ENCODE measurements at places on chromosomes 16 and 17.
A peak's percentile ranks its signal among the peaks of the same experiment; 100 is the strongest.

GRCh38 chr17:45277992-45278391 is 16.1 kb upstream of the SPATA32 start:
- H3K27ac ChIP-seq, result no peak overlapping the region
- H3K27me3 ChIP-seq, result no peaks in the 10 kb centered on the region
- H3K4me1 ChIP-seq, result peaks cover 22% of the 10 kb centered on the region
- peak; percentile 27 for DNase-seq
- no peaks in the 10 kb centered on the region for H3K36me3 ChIP-seq
- no peak overlapping the region for H3K4me3 ChIP-seq

GRCh38 chr16:88453611-88454522 is 787 bp downstream of the ZFPM1 start:
- no peaks in the 10 kb centered on the region for H3K27me3 ChIP-seq
- H3K27ac ChIP-seq, result peak overlapping the region; percentile 74
- H3K36me3 ChIP-seq, result no peaks in the 10 kb centered on the region
- peaks cover 27% of the 10 kb centered on the region for H3K4me1 ChIP-seq
- DNase-seq, result no peak
- H3K4me3 ChIP-seq, result peak overlapping the region; percentile 53

- H3K4me1 ChIP-seq, result no peaks in the 10 kb centered on the region
- no peaks in the 10 kb centered on the region for H3K27me3 ChIP-seq
- no peak overlapping the region for H3K27ac ChIP-seq
- H3K4me3 ChIP-seq, result no peak overlapping the region
- no peak for DNase-seq
Measured at GRCh38 chr16:19356024-19356952, 61.4 kb upstream of the TMC5 start.

- no peaks in the 10 kb centered on the region for H3K36me3 ChIP-seq
- no peak overlapping the region for H3K27ac ChIP-seq
- peaks cover 38% of the 10 kb centered on the region for H3K4me1 ChIP-seq
Measured at GRCh38 chr16:56609463-56609921, 1.1 kb downstream of the MT2A start.

DNA sequence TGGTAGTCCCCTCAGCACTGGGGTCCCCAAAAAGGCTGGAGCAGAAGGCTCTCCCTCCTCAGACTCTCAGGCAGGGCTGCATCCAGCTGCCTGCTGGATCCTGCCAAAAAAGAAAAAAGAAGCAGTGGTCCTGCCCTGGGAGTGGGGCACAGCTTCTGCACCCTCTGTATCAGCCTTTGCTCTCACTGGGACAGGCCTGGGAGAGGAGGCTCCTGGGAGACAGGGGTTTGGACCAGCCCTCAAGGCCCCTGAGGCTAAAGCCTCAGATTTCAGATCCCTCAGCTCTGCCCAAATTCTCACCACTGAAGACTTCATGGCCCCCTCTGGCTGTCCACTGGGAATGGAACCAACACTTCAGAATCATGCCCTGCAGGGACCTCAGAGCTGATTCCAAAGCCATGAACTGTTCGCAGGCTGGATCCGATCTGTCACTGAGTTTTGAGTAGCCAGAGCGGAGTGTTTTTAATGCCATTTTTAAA is 96.9 kb downstream of the C16orf78 start:
- no peaks in the 10 kb centered on the region for H3K27me3 ChIP-seq
- no peak overlapping the region for H3K4me3 ChIP-seq
- H3K27ac ChIP-seq, result no peak overlapping the region
- no peak for DNase-seq

DNA sequence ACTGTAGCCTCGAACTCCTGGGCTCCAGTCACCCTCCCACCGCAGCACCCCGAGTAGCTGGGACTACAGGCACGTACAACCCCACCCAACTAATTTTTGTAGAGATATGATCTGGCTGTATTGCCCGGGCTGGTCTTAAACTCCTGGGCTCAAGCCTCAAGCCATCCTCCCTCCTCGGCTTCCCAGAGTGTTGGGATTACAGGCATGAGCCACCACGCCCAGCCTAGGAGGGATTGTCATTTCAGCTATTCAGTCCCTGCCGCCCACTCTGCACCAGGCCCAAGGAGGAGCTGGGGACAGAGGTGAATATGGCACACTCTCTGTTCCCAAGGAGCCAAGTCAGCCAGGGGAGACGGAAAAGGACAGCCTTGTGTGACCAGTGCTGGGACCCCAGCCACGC is 256.2 kb downstream of the PARN start:
- no peaks in the 10 kb centered on the region for H3K4me1 ChIP-seq
- H3K27me3 ChIP-seq, result no peaks in the 10 kb centered on the region
- no peak overlapping the region for H3K27ac ChIP-seq
- DNase-seq, result no peak
- H3K36me3 ChIP-seq, result no peaks in the 10 kb centered on the region

GRCh38 chr17:4170639-4171280 is 27.8 kb downstream of the CYB5D2 start:
- H3K4me1 ChIP-seq, result no peaks in the 10 kb centered on the region
- DNase-seq, result no peak
- H3K27me3 ChIP-seq, result no peaks in the 10 kb centered on the region
- H3K27ac ChIP-seq, result no peak overlapping the region
- no peaks in the 10 kb centered on the region for H3K36me3 ChIP-seq

DNA sequence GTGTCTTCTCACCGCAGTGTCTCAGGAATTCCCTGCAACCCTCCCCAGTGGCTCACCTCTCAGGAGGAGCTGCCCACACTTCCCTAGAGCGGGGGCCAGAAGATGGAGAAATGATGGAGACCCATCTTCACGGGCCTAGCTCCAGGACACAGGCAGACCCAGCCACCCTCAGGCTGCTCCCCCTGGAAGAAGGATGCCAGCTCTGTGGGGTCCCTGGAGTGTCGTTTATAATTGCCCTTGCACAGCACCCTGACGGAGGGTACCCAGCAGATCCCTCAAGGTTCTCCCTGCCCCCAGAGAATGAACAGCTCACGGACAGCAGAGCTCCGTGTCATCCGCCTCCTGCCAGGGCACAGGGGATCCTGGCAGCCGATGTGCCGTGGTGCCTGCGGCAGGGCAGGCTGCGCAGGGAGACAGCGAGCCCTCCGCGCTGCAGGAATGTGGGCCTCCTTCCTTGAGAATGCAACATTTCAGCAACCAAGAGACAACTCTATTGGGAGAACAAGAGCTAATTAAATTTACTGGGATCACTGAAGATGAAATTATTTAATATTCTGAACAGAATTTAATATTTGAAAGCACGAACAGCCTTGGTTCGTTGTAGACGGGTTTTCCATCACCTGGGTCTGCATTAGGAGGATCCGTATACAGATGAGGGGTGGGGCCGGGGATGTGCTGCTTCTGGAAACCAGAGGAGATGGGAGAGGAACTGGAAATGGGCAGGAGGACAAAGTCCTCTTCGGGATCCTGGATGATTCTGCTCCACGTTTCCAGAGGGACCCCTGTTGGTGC is 21.0 kb upstream of the RBFOX3 start:
- peak; percentile 6 for DNase-seq
- H3K27ac ChIP-seq, result no peak overlapping the region
- H3K4me3 ChIP-seq, result no peak overlapping the region
- H3K27me3 ChIP-seq, result no peaks in the 10 kb centered on the region
- no peaks in the 10 kb centered on the region for H3K4me1 ChIP-seq

DNA sequence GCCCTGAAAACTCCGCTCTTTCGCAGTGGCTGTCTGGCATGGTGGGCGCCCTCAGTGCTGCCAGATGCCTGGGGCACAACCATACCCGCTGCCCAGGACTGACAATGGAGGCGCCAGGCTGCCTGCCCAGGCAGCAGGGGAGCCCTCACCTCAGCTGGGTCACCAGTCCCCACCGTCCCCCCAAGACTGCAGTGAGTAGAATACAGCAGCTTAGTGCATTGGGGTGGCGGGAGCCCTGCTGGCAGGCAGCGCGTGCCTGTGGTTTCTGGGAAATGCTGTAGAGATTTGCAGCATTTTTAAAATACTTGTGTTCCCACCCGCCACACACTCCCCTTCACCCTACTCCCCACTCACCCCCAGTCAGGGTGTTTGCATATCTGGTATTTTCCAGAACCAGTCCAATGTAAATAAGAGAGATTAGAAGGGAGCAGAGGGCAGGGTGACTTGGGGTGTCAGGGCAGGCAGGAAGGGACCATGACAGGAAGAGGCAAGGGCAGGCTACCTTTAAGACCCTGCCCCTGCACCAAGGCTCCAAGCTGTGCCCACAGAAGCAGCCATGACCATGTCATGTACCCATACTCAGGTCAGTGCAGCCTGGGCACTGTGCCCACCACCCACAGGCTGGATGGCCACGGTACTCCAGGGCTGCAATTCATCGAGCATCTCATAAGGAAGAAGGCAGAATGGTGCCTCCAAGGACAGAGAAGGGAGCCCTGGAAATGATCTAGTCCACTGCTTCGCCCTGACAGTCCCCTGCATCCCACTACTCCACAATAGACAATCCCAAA is 21.5 kb downstream of the MYO18A start:
- no peaks in the 10 kb centered on the region for H3K36me3 ChIP-seq
- H3K4me1 ChIP-seq, result peaks cover 21% of the 10 kb centered on the region
- no peak overlapping the region for H3K27ac ChIP-seq

- no peaks in the 10 kb centered on the region for H3K27me3 ChIP-seq
- H3K4me3 ChIP-seq, result no peak overlapping the region
- H3K27ac ChIP-seq, result no peak overlapping the region
- H3K36me3 ChIP-seq, result no peaks in the 10 kb centered on the region
- no peaks in the 10 kb centered on the region for H3K4me1 ChIP-seq
Measured at GRCh38 chr16:62940569-62940968, 904.3 kb upstream of the CDH8 start.

GRCh38 chr17:64281962-64282752 is 19.1 kb upstream of the TEX2 start:
- H3K27ac ChIP-seq, result no peak overlapping the region
- H3K4me3 ChIP-seq, result no peak overlapping the region
- no peaks in the 10 kb centered on the region for H3K27me3 ChIP-seq
- peak; percentile 87 for DNase-seq
- H3K36me3 ChIP-seq, result no peaks in the 10 kb centered on the region

- H3K36me3 ChIP-seq, result no peaks in the 10 kb centered on the region
- H3K27ac ChIP-seq, result no peak overlapping the region
- DNase-seq, result no peak
Measured at GRCh38 chr16:81583893-81584631, 139.5 kb downstream of the CMIP start.

DNA sequence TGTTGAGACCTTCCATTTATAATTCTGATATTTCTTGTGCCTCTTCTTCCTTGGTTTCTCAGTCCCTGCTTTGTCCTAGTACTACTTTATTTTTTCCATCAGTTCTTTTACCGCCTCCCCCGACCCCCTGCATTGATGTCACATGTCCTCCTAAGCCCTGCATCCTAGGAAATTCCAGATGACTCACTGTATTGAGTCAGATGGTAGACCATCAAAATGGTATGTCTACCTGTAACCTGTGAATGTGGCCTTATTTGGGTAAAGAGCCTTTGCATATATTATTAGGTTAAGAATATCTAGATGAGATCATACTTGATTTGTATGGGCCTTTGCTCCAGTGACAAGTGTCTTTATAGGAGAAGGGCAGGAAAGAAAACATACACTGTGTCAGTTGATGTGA is 515.3 kb upstream of the CA10 start:
- no peak overlapping the region for H3K27ac ChIP-seq
- no peaks in the 10 kb centered on the region for H3K27me3 ChIP-seq
- no peaks in the 10 kb centered on the region for H3K4me1 ChIP-seq
- H3K4me3 ChIP-seq, result no peak overlapping the region
- DNase-seq, result no peak
- no peaks in the 10 kb centered on the region for H3K36me3 ChIP-seq

DNA sequence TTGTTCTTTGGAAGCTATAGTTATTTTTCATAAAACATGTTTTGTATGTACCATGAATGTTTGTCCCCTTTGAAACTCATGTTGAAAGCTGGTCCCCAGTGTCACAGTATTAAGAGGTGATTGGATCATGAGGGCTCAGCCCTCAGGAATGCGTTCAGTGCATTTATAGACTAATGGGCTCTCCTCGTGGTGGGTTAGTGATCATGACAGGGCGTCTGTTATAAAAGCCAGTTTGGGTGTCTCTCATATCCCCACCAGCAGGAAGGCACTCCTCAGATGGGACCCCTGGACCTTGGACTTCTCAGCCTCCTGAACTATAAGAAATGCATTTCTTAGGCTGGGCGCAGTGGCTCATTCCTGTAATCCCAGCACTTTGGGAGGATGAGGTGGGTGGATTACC is 10.4 kb downstream of the BANP start:
- no peak overlapping the region for H3K27ac ChIP-seq
- no peak overlapping the region for H3K4me3 ChIP-seq
- H3K36me3 ChIP-seq, result no peaks in the 10 kb centered on the region

- H3K4me3 ChIP-seq, result no peak overlapping the region
- no peaks in the 10 kb centered on the region for H3K27me3 ChIP-seq
- no peak overlapping the region for H3K27ac ChIP-seq
Measured at GRCh38 chr16:9062301-9062700, 29.1 kb upstream of the HAPSTR1 start.

DNA sequence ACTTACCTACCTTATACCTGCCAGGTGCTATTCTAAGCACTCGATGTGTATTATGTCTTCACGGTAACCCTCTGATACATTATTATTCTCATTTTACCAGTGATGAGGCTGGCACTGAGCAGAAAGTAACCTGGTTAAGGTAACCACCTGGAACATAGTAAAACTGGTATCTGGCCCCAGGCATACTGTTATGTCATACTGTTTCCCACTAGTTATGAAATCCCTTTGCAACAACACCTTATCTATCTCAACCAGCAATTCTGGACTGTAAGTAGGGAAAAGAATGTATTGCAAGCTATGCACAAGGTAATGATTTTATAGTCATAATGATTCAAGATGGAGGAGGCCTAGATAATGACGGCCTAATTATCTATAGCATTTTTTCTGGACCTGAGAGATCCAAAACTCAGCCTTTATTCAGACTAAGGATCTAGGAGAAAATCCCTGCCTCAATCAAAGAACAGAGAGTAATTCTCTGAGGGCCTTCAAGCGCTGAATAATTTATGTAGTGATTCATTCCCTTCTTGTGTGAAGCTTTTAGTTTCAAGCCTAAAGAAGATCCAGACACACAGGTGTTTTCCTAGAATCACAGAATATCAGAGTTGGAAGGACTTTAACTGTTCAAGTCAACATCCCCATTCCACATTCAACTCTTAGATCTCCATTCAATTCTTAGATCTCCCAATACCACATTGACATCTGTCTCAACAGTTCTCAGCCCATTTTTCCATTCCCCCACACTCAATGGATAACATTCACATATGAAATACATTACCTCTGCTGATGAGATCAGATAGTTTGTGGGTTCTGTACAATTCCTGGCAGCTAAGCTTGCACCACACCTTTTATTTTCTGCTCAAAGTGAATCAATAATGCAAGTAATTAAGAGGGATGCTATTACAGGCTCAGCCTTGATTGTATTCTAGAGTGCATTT is 14.9 kb upstream of the MMD start:
- H3K27me3 ChIP-seq, result no peaks in the 10 kb centered on the region
- H3K4me1 ChIP-seq, result peaks cover 15% of the 10 kb centered on the region
- H3K4me3 ChIP-seq, result no peak overlapping the region
- no peak for DNase-seq

GRCh38 chr17:39730095-39730921 is at the start of gene MIEN1:
Gene MIEN1 (minus strand): TSS chr17:39730532. CDS start chr17:39730495, 37 bp downstream.
- DNase-seq, result peak; percentile 94
- no peaks in the 10 kb centered on the region for H3K27me3 ChIP-seq
- H3K36me3 ChIP-seq, result no peaks in the 10 kb centered on the region
- H3K4me1 ChIP-seq, result peaks cover 6% of the 10 kb centered on the region
- peak within 1 kb of the TSS; percentile 74 for H3K4me3 ChIP-seq

- H3K4me3 ChIP-seq, result no peak overlapping the region
- no peaks in the 10 kb centered on the region for H3K4me1 ChIP-seq
- H3K27ac ChIP-seq, result no peak overlapping the region
- no peaks in the 10 kb centered on the region for H3K36me3 ChIP-seq
Measured at GRCh38 chr16:27304881-27305745, 8.7 kb upstream of the IL4R start.

- no peaks in the 10 kb centered on the region for H3K36me3 ChIP-seq
- peaks cover 7% of the 10 kb centered on the region for H3K4me1 ChIP-seq
- DNase-seq, result peak; percentile 3
- H3K27me3 ChIP-seq, result no peaks in the 10 kb centered on the region
Measured at GRCh38 chr16:56353054-56353921, 72.1 kb downstream of the AMFR start.
